ENCODE measurements at places on chromosomes 2 and 18.

DNA sequence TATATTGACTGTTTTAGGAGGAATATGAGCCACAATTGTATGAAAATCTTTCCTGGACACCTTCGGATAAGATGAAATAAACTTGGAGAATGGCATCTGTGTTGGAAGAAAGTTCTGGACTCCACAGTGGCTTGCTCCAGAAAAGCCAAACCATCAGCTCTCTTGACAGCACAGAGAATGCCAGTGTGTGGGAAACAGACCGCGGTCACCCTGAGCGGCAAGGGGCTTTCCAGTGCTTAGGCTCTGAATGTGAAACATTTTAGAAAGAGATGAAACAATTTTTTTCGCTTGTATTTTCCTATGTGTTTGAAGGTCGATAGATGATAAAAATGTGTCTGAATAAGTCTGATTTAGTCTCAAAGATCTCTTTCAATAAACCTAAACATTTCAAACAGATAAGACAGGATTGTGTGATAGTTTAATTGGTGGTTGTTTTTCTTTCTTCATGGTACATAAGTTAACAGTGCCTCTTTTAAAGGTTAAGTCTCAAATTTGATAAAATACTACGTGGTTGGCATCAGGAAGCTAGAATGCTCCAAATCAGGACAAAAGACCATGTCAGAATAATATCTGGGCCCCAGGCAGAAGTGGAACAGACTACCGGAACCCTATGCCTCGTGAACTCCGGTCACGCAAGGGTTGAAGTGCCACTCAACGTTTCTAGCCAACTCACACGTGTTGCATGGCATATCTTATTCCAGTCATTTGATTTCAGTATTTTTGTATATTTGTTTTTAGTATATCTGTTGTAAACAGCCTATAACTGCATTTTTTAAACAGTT lies 28.9 kb downstream of the PTGR3 start:
- DNase-seq, result peak; percentile 41

- no peak for DNase-seq
Observed at GRCh38 chr18:14928396-14928795, 180.4 kb downstream of the ANKRD30B start.

DNA sequence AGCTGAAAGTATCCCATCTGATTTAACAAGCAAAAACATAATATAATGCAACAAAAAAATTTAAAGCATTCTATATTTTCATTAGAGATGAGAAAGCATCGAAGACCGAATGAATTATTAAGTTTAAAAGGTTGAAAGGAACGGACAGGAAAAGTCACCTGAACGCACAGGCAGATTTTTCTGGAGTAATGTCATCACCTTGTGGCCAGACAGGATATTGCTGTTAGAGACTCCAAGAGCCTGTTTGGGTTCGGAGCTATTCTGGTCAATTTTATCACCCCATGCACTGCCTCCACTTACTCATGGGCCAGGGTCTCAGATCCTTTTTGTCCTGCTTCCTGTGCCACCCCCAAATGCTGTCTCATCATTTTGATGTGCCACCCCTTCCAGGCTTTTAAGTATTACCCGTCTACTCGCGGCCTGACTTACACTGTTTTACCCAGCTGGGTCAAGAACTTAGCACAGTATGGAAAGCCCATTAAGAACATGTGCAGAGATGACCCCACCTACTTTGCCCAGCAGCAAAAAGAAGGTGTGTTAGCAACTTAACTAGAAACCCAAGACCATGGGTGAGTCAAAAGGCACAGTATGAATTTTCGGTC lies 27.3 kb downstream of the GKN2 start:
- DNase-seq, result peak; percentile 44

DNA sequence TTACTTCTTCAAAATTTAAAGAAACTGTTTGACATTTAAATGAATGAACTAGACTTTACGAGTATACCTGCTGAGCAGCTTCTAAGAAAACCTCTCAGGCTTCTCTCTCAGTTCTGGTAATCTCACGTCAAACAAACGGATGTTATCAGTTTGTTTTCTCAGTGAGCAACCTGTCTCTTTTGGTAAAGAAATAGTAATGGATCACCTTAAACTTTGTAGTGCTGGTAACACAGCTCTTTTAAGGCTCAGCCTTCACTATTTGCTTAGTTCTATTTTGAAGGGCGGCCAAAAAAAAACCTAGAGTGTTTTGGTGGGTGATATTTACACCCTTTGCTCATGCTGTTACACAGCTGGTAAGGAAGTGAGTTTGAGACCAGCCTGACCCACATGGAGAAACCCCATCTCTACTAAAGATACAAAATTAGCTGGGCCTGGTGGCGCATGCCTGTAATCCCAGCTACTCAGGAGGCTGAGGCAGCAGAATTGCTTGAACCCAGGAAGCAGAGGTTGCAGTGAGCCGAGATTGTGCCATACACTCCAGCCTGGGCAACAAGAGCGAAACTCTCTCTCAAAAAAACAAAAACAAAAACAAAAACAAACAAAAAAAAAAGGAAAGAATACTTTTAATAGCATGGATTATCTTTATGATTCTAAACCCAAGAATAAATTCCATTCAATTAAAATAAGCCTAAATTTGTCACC lies 15.9 kb downstream of the FN1 start:
- no peak for DNase-seq

GRCh38 chr2:65320042-65320725 lies 92.6 kb downstream of the ACTR2 start:
- DNase-seq, result no peak

GRCh38 chr2:24731923-24732322 lies 61.3 kb downstream of the PTRHD1 start:
- DNase-seq, result no peak

DNA sequence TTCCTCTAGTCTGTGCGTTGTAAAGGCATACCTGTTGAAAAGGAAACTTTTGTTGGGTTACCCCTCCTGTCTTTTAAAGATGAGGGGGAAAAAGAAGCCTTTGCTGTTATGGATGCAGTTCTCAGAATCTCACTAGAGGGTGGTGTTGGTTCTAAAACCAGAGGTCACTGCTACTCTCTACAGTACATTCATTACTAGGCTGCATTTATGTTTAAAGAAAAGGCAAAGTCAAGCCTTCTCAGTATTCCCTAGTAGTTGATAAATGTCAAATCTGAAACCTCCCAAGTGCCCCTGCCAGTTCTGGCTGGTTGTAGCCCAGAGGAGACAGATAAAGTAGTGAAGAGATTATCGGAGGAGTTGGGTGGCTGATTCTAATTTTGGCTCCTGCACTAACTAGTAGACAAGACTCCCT lies 1.4 kb upstream of the PLCL1 start:
- no peak for DNase-seq

DNA sequence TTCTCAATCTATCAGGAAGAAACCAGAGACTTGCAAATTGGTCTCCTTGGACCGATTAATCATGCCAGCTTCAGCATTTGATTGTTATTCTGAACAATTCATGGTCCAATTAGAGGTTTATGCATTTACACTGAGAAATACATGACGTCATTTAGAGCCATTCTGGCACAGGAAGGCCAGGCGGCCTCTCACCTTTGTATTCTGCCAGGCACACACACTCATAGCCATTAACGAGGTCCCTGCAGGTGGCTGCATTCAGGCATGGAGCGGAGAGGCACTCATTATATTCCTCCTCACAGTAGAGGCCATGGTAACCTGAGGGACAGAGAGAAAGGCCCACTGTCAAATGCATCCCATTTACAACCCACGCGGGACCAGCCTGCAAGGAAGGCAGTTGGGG lies 146.8 kb upstream of the PID1 start:
- DNase-seq, result peak; percentile 96
